ENCODE measurements at places on chromosomes 7 and 10.

DNA sequence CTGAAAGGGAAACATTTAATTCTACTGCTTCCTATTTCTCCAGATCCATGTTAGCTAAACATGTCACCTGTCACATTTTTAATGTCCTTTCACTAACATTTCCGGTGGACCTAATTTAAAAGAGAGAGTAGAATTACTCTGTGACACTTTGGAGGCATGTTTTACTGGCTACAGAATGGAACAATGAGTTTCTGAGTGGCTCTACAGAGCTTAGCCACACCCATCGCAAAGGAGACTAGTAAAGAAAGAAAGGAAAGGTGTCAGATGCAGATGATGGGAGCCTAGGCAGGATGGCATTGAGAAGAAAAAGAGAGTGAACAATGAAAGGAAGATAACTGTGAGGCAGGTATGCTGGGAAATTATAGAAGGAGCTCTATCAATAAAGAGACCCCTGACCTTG is 35.9 kb downstream of the NDUFB2 start:
- DNase-seq: no peak

- no peak for DNase-seq
Observed at GRCh38 chr7:101531726-101532357, 97.3 kb downstream of the MYL10 start.

DNA sequence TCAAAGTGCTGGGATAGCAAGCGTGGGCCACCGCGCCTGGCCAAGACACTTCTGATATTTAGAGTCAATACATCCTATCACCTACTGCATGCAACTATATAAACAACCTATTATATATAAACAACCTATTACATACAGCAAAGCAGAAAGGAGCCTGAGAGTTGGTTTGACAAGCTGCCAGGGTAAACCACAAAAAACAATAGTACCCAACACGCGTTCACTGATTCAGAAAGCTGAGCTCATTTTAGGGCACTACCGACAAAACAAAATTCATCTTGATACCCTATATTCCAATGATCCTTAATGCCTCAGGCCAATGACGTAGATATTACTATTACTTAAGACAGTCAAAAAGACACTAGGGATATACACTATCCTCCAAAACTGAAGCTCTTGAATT is 16.2 kb downstream of the MALSU1 start:
- DNase-seq: no peak

- no peak for DNase-seq
Observed at GRCh38 chr10:98418665-98419468, 3.9 kb upstream of the PYROXD2 start.

DNA sequence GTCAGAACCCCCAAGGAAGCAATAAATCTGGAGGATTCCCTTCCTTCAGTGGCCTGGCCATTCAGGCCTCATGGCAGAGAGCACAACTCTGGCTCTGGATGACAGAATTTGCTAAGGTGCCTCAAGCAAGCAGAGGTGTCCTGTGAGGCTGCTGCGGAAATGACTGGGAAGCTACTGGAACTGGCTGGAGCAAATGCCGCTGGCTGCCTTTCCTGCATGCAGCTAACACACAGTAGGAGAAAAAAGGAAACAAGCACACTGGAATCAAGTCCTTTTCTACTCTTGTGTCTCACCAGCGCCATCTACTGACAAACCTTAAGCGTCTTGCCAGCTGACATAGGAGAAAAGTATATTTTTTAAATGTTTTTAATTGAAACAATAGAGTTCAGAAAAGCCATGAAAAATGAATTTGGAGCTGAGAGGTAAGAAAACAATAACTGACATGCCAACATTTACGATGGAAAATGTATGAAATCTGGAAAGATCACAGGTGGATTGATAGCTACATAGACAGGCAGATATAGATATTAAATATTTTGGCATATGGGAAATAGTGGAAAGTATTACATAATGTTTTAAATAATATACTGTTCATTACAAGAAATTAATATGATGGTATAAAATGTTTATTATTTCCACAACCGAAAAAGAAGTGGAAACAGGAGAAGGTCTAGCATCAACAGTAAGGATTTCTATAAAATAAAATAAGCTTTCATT is 951.6 kb downstream of the ANKRD7 start:
- DNase-seq: peak; percentile 19

- DNase-seq: no peak
Observed at GRCh38 chr7:150716368-150716767, at the start of gene GIMAP1. TSS of gene GIMAP1 (plus strand) at chr7:150716613. CDS start at chr7:150719048, 2,435 bp downstream.

DNA sequence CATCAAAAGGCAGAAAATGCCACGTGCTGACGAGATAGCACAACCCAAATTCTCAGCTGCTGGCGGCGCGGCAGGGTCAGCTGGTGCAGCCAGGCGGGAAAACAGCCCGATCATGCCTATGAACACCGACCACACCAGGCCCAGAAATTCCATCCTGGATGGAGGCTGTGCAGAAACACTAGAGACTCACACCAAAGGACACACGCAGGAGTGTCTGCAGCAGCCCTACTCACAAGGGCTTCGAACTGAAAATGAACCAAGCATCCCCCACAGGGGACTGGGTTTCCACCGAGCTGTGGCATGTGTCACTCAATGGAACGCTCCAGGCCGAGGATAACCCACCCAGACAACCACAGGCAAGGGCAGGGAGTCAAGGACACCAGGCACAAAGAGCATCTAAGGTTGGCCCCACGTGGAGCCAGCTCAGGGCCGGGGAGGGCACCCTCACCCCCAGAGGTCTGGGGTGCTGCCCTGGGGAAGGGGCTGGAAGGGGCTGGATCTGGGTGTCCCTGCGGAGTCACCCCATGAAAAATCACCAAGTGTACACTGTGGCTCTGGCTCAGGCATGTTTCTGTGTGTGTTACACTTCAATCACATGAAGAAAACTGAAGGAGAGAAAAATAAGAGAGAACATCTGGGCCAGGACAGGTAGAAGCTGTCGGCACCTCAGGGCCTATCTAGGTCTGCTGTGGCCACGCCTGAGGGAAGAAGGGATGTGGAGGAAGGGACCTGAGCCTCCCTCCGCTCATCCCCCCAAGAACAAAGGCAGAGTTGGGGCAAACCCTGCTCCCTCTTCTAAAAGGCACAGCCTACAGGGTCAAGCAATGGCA is 33.0 kb downstream of the RASGEF1A start:
- no peak for DNase-seq
